ENCODE measurements at places on chromosomes 1 and 21.

DNA sequence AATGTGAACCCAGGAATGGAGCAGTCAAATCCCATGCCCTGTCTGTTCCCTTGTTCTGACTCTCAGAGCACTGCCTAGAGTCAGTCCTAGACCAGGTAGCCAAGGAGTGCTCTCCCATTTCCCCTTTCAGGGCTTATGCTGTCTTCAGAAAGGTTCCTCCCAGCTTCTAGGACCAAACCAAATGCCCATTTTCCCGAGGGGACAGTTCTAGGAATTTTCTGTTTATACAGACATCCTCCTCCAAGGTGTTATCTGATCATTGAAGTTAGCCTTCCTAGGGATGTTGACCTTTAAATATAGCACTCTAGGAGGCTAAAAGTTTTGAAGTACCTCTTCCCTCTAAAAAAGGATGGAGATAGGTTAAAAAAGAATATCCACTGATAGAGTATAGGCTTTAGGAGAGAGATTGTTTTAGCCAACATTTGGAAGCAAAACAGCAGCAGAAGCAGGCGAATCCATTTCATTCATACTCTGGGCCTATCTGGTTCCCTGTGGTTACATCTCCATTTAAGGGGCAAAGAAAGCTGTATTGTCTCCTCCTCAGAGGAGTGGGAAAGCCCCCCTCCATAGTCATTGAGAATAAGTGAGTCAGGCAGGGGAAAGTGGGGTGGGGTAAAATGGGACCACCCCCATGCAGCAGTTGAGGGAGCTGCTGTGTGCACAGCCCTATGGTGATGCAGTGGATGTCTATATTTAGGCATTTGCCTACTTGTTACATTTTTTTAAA, 126.5 kb downstream of the SPATA46 start:
- DNase-seq, result no peak

GRCh38 chr1:93749487-93749886, 67.8 kb upstream of the BCAR3 start:
- DNase-seq, result peak; percentile 20

DNA sequence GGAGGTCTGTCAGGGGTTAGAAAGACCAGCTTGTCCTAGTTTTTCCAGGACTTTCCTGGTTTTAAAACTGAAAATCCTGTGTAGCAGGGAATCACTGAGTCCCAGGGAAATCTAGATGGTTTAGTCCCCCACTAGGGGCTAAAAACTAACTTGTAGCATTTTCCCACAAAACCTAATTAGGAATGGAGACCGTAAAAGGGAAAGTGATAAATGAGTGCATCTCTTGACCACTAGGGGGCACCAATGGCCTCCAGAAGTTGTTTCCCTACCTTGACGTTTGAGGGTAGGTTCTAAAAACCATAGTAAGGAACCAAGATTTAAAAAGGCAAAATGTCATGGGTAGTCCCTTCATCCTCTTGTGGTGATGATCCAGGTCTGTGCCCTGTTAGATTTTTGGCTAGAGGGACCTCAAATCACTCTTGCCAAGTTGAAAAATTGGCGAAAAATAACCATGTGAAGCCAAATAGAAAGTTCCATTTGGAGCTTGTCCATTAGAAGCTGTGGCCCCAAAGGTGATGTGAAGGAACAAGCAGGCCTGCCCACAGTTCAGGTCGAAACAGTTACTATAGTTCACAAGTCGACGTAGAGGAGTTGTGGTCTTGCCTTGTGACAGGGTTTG, 24.5 kb downstream of the CLIC6 start:
- peak; percentile 26 for DNase-seq

DNA sequence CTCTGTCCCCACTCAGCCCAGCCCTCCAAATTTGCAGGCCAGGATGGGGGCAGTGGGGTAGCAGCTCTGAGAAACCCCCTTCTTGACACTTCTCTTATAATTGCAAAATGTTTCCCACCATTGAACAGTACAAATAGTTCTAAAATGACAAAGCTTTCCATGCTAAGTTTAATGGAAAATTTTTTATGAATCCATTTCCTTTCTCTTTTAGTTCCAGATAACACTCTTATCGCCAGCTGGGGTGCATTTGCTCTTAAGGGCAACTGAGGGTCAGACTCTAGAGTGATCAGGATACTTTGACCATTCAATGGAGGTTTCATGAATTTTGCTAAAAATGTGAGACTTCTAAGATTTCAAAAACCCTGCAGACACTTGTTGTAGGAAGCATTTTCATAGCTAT, 29.9 kb downstream of the PIK3C2B start:
- no peak for DNase-seq

DNA sequence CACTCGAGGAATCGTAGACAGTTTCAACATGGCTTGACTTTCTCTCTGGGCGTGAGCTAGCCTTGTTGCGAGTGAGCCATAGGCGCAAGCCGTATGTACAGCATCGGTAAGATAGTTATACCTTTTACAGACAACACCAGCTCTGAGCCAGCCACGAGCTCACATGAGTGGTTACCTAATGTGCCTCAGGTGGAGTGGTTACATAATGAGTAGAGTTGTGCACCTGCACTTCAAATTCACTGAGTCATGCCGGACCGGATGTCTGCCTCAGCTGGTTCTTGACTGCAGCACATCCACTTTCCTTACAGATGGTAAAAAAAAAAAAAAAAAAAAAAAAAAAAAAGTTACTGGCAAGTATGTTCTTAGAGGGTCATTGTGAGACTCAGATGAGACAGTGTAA, 360.4 kb upstream of the NR5A2 start:
- no peak for DNase-seq

- no peak for DNase-seq
Observed at GRCh38 chr21:32956061-32956656, 69.6 kb upstream of the OLIG2 start.

DNA sequence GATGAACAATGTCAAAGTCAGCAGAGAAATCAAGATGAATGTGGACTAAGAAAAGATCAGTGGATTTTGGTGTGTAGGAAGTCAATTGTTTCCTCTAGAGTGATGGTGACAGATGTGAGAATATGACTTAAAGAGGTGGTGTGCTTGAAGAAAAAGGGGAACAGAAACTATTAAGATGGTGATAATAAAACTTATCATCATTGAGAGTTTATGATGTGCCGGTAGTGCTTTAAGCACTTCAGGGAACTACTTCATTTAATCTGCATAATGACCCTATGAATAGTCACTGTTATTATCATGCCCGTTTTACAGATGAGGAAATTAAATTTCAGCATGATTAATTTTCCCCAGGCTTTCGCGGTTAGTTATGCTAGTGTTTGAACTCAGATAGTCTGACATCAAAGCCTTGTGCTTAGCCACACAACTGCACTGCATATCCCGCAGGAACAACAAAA, 246.9 kb upstream of the LRRC7 start:
- DNase-seq, result no peak

DNA sequence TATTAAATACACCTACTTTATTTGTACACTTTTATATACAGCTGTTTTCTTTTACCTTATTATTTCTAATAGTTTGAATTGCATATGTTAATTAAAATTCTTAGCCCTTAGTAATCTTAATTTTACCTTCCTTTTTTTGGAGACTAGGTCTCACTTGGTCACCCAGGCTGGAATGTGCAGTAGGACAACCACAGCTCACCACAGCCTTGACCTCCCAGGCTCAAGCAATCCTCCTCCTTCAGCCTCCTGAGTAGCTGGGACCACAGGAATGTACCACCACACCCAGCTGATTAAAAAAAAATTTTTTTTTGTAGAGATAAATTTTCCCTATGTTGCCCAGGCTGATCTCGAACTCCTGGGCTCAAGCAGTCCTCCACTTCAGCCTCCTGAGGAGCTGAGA, 15.0 kb upstream of the SDC3 start:
- no peak for DNase-seq

DNA sequence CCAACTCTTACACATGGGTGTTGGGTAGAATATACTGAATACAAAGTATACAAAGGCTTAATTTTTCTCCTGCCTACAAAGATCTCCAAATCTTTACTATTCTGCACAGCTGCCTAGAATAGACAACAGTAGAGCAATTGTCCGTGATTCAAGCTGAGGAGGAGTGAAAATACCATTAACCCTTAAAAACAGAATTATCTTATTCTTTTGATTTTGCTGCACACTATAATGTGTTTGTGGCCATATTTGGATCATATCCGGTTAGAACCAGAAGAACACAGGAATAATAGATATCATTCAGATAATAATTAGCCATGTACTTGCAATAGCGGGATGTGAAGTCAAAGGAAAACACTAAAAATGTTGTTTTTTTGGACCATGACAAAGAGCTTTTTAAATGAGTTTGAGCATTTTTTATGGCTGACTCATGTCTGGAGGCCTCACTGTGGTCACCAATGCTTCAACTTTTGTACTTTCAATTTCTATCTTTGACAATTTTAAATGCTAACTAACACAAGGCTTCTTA, 197.6 kb upstream of the FOXD3 start:
- no peak for DNase-seq

DNA sequence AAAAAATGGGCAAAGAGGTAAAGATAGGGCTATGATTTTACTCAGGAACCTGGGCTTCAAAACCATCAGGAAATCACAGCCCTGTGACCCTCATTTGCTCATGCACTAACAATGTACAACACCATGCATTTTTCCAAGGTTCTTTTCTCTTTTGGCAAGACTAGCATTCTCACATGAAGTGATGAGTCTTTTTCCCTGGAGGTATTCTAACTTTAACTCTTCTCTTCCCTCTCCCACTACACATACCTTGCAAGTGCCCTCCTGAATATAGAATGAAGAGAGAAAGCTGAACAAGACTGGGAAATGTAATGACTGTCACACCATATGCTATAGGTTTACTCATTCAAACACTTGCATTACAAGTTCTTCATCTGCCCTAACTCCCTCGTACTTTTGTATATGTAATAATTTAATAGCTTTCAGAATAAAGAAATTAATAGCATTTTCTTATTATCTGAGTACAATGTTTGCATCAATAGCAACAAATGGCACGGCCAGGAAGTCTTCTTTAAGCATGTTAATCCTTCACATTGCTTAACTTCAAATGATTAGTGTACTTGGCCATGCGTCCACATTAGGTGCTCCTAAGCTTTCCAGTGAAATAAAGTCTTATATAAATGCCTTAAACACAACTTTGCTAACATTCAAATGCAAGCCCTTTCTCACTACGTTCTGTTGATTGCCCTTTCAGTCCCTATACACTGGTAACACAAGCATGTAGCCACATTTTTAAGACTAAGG, 1.8 kb downstream of the NIBAN1 start:
- no peak for DNase-seq

DNA sequence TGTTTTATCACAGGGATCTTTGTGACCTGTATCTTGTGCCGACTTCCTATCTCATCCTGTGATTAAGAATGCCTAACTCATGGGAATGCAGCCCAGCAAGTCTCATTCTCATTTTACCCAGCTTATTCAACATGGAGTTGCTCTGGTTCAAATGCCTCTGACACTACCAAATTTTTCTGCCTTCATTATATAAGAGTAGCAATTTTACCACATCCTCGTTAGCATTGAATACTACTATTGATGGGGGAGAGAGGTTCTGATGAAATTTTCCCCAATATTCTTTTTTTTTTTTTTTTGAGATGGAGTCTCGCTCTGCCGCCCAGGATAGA, 44.5 kb upstream of the PPIH start:
- no peak for DNase-seq

GRCh38 chr1:203596673-203597210, 29.9 kb upstream of the ATP2B4 start:
- DNase-seq, result no peak

GRCh38 chr1:13587256-13588030, 3.8 kb downstream of the PDPN start:
- DNase-seq, result no peak

DNA sequence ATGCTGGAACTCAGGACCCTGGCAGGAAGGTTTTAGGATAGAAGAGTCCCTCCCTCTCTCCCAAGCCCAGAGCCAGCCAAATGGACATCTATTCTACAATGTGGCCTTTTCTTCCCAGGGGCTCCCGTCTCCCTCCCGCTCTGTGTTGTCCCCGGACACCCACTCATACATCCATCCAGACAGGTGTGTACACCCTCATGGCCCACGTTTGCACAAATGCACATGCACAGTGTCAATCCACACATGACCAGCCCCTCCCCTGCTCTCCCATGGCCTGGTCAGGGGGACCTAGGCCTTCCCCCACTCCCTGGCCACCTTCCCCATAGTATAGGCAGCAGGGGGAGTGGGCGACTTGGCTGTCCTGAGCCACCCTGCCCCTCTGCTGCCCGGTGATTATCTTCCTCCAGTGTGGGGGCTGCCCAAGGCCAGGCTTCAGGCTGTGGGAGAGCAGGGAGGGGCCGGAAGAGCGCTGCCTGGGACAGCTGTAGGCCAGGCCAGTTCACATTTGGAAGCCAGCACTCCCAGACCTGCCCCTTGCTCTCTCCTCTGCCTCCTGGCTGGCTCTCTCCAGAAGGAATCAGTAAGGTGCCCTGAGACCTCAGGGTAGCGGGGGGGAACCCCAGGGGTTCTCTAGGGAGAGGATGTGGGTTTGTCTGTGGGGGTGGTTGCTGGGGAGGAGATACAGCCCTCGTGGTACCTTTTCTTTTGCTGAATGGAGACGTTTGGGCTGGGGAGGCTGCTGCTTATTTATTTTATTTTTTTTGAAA, 4.1 kb upstream of the PTPN7 start:
- DNase-seq, result peak; percentile 79

GRCh38 chr1:41745022-41745421, 173.7 kb downstream of the HIVEP3 start:
- DNase-seq, result no peak

- no peak for DNase-seq
Observed at GRCh38 chr1:2144501-2145090, 50.0 kb downstream of the FAAP20 start.

GRCh38 chr1:44584167-44584566, 90.1 kb downstream of the TMEM53 start:
- no peak for DNase-seq

- DNase-seq, result no peak
Observed at GRCh38 chr1:52759908-52760307, 33.7 kb downstream of the ZYG11B start.

GRCh38 chr1:47225430-47226100, 6.5 kb downstream of the TAL1 start:
- no peak for DNase-seq

DNA sequence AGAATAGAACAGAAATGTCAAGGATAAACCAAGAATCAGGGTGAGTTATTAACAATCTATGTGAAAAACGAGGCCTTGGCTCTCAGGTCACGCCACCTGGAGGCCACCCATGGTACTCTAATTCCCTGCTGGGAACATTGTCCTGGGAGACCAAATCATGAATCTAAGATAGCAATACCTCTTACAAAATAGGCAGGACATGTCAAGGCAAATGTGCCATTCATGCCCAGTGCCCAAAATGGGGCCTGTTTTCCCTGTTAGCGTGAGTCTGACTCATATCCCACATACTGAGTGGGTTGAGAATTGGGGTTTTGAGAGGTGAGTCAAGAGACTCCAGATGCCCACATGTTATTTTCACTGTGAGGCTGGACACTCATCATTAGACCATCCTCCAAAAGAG, 380.8 kb downstream of the HHIPL2 start:
- DNase-seq, result no peak

GRCh38 chr1:8155528-8156186, 129.5 kb upstream of the ERRFI1 start:
- DNase-seq, result no peak

- no peak for DNase-seq
Observed at GRCh38 chr1:12442217-12442616, 175.8 kb downstream of the DHRS3 start.
